ENCODE measurements at places on chromosomes 3 and 15.

GRCh38 chr15:34941831-34942230 lies 27.7 kb downstream of the AQR start:
- no peak for DNase-seq

GRCh38 chr3:170724599-170725280 lies 138.9 kb upstream of the SLC7A14 start:
- peak; percentile 94 for DNase-seq

DNA sequence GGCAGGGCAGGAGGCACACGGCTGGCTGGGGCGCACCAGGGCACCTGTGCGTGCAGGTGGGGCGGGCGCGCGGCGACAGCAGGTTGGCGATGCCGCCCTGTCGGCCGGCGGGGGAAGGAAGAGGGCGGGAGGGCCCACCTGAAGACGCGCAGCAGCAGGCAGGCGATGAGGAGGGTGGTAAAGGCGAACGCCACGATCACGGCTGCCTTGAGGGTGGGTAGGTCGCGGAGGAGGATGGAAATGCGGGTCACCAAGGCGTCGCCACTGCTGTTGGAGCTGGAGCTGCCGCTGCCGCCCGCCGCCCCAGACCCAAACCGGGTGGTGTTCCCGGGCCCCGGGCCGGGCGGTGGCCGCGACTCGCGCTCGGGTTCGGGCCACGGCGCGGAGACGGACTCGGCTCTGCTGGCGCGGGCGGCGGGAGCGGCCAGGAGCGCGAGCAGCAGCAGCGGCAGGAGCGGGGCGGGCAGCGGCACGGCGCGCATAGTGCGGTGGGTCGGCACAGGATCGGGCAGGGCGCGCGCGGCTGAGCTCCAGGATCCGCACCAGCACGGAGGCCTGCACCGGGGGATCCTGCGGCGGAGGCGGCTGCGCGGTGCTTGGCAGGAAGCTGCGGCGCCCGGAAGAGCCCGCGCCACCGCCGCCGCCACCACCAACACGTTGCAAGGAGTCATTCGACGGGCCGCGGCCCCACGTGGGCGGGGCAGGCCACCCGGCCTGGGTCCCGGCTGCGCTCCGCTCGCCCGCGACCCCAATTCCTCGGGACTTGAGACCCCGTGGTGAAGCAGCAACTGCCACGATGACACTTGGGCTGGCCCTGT lies at the start of gene FAM174B:
TSS of gene FAM174B (minus strand) at position 598 of the 818 bp plus-strand sequence.
- no peak for DNase-seq

DNA sequence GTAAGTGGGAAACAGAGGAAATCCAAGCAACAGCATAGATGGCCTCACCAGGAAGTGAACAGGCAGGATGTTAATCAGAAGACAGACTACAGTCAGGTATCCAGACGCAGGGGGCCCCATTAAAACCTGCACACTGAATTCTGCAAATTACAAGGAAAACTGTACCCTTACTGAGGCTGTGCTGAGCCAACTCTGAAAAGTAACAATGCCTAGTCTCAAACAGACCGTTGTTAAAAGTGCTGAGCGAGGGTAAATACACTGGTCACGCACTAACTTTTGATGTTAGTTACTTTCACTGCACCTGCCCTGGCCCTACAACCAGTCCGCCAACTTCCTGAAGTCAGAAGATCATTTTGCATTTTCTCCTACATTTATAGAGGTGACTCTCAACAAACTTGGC lies 1.0 kb downstream of the TAMM41 start:
- no peak for DNase-seq

DNA sequence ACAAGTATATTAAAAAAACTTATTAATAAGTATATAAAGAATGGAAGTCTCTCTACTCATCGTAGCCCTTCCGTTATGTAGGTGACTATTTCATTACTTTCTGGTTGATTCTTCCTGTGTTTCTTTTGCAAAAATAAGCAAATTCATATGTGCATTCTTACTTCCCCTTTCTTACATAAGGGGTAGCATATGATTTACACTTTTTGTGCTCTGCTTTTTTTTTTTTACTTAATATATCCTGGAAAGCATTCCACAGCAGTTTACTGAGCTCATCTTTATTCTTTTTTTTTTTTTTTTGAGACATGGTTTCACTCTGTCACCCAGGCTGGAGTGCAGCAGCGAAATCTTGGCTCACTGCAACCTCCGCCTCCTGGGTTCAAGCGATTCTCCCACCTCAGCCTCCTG lies 12.9 kb downstream of the SCAMP5 start:
- no peak for DNase-seq

DNA sequence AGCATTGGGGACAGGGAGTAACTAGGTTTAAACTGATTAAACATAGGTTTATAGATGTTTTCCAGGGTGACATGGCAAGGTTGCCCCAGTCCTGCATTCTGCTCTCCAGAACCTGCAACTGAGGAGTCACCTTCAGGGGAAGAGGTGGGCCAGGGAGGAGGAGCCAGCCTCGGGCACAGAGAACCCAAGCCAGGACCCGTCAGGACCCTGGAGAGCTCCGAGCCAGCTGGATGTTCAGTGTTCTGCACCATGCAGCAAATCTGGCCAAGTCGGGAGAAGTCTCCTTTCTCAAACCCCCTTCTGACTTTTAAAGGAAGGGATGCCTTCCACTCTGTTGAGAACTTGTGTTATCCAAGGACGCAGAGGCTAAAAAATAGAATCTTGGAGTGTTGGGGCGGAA lies 62.1 kb upstream of the SLC6A11 start:
- DNase-seq = peak; percentile 3

DNA sequence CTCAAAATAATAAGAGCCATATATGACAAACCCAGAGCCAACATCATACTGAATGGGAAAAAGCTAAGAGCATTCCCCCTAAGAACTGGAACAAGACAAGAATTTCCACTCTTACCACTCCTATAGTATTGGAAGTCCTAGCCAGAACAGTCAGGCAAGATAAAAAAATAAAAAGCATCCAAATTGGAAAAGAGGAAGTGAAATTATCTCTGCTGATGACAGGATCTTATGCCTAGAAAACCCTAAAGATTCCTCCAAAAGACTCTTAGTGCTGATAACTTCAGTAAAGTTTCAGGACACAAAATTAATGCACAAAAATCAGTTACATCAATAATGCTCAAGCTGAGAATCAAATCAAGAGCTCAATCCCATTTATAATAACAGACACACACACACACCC lies 45.9 kb upstream of the SLC2A2 start:
- no peak for DNase-seq

DNA sequence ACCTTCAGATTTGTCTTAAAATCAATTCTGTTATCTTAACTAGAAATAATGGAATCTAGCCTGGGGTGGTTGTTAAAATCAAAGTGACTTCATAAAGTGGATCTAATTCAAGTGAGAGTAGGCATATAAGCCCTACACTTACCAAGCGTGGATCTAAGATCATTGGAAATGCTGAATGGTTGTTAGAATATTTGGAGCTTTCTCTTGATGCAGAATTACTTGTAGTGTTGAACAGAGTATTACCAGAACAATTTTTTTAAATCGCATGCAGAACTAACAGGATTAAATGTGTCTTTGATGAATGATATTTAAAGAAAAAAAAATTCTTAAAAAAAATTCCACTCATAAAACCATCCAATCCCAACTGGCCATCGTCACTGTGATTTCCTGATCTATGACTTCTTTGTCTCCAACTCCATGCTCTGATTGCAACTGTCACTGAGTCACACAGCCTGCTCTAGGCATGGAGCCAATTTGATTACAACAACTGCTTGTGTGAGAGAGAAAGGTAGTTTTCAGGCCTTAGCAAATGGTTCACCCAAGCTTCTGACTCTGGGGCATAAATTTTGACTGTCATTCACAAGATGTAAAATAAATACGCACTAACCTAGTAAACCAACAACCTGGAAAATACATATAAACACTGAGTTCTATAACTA lies 25.9 kb upstream of the SPRED1 start:
- peak; percentile 80 for DNase-seq

DNA sequence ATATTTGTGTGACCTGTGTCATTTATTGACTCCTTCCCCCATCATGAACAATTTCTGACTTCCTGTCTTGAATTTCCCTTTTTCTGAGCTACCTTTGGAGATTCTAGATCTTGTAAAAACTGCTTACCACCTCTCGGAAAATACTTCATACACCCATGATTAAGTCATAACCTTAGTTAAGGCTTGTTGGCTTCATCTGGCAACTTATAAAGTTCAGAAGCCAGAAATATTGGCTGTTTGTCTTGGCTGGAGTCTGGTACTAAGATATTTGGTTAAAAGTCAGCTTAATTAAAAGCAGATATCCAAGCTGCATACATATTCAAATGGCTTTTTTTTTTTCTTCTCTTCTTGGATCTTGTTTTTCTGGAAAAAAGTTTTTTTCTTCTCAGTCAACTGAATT lies 37.3 kb upstream of the B3GALNT1 start:
- DNase-seq = no peak

GRCh38 chr15:25943831-25944230 lies 80.7 kb upstream of the ATP10A start:
- no peak for DNase-seq

- no peak for DNase-seq
Measured at GRCh38 chr15:99955532-99955931, 222.3 kb upstream of the LYSMD4 start.

DNA sequence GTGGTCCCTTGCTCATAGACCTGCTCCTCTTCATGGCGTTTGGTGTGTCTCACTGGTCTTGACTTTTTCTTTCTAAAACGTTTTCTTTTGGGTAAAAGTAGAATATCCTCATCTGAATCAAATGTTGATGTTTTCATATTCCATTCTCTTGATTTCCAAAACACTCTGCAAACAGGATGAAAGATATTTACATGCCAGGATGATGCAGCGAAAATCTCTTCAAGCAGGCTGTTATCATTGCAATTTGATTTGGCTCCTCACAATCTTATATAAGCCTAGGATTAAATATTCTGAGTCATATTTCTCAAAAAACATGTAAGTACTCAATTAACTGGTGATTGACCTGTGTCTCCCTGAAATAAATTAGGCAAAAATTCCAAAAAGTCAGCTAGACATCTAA lies 10.1 kb downstream of the PP2D1 start:
- no peak for DNase-seq

DNA sequence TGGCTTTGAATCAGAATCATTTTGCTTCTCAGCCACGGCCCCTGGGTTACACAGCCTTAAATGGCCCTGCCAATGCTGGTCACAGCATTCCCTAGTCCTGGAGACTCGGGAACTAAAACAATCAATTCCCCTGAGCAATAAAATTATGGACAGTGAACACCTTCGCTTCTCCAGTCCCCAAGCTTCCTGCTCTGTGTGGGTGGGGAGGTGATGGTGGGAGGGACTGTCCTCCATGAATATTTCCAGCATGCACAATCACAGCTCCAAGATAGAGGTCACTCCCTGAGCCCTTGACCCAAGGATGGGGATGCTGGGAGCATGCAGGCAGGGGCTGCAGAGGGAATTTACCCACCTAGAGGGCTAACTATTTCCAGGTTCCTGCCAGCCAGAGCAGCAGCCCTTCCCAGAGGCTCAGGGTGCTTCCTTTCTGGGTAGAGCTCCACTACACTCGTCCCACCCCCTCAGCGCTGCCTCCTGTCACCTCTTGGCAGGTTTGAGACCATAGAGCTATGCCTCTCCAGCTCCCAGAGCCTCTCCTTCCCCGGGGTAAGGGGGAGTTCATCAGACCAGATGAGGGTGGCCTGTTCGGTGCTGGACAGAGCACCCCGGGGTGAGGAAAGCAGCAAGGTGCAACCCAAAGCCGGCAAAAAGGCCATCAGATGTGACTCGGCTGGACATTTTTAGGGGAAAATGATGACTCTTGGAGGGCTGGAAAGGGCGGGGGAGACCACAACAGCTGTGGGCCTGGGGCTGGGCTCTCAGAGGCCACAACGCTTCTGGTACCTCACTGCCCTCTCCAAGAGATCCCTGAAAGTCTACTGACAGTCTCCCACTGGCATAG lies 14.5 kb upstream of the CCDC33 start:
- DNase-seq = no peak

GRCh38 chr15:52440414-52440813 lies 88.3 kb downstream of the MYO5A start:
- DNase-seq = peak; percentile 46

- DNase-seq = no peak
Measured at GRCh38 chr3:38457111-38458003, 3.7 kb downstream of the ACVR2B start.

GRCh38 chr15:33262306-33262705 lies 48.5 kb upstream of the RYR3 start:
- no peak for DNase-seq

GRCh38 chr3:60413551-60413950 lies 837.7 kb downstream of the FHIT start:
- DNase-seq = no peak

- peak; percentile 45 for DNase-seq
Measured at GRCh38 chr3:169818316-169818715, 5.6 kb upstream of the LRRC34 start.

DNA sequence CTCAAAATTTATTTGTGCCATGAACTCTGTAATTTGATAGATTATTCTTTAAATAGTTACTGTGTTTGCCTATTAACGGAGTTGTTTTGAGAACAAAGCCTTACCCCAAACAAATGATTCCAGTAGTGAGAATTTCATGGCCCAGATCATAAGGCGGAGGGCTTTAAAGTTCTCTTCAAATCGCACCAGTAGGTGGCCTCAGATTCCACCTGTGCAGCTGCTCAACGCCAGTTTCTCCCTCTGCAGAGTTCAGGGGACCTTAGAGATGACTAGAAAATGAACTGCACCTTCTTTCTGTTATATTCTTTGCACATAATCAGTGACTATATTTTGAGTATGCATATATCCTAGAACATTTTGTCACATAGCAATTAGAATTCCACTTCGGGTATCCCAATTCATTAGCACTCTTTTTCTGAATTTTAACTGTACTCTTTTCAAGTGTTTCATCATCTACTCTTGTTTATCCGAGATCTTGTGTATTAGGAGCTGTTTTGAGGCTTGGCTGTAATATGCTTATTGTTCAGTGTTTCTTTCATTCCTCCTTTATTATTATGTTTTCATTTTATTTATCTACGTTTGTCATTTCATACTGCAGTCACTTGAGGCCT lies 232.6 kb upstream of the CHRM5 start:
- peak; percentile 18 for DNase-seq

GRCh38 chr3:46693038-46693891 lies at the start of gene ALS2CL:
Gene ALS2CL (minus strand): TSS chr3:46693679. CDS start chr3:46689440, 4,239 bp downstream.
- no peak for DNase-seq

GRCh38 chr15:68363353-68363752 lies 68.6 kb downstream of the ITGA11 start:
- DNase-seq = no peak

GRCh38 chr15:36183201-36183600 lies 396.2 kb upstream of the CDIN1 start:
- DNase-seq = no peak

DNA sequence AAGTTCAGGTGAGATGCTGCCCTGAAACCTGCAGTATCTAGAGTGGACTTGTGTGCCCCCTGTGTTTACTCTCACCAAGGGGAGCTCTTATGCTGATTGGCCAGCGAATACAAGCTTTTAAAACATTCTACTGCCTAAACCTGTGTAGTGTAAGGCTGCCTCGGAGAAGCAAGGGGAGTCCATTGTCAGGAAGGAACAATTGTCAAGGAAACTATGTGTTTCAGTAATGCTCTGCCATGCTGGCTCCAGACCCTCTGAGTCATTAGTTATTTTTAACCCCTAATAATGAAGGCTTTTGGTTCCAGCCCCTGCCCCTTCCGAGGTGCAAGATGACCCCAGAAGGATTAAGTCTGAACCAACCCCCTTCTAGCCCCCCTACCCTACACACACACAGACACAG lies 66.1 kb upstream of the CHMP2B start:
- DNase-seq = no peak

All from HCEC 1CT (cell line).